ENCODE measurements at places on chromosomes 6 and 20.

GRCh38 chr6:98833307-98834059 is 891 bp upstream of the POU3F2 start:
- peak overlapping the region; percentile 42 for H3K27ac ChIP-seq
- H3K4me3 ChIP-seq = peak overlapping the region; percentile 84
- H3K4me1 ChIP-seq = peaks cover 25% of the 10 kb centered on the region
- H3K27me3 ChIP-seq = peaks cover 81% of the 10 kb centered on the region
- H3K36me3 ChIP-seq = peaks cover 1% of the 10 kb centered on the region
- peak; percentile 44 for DNase-seq

GRCh38 chr6:31907158-31907813 is 5.4 kb upstream of the ZBTB12 start:
- peaks cover 8% of the 10 kb centered on the region for H3K4me1 ChIP-seq
- H3K36me3 ChIP-seq = no peaks in the 10 kb centered on the region
- H3K27ac ChIP-seq = no peak overlapping the region
- H3K27me3 ChIP-seq = peaks cover 25% of the 10 kb centered on the region
- no peak overlapping the region for H3K4me3 ChIP-seq
- no peak for DNase-seq

DNA sequence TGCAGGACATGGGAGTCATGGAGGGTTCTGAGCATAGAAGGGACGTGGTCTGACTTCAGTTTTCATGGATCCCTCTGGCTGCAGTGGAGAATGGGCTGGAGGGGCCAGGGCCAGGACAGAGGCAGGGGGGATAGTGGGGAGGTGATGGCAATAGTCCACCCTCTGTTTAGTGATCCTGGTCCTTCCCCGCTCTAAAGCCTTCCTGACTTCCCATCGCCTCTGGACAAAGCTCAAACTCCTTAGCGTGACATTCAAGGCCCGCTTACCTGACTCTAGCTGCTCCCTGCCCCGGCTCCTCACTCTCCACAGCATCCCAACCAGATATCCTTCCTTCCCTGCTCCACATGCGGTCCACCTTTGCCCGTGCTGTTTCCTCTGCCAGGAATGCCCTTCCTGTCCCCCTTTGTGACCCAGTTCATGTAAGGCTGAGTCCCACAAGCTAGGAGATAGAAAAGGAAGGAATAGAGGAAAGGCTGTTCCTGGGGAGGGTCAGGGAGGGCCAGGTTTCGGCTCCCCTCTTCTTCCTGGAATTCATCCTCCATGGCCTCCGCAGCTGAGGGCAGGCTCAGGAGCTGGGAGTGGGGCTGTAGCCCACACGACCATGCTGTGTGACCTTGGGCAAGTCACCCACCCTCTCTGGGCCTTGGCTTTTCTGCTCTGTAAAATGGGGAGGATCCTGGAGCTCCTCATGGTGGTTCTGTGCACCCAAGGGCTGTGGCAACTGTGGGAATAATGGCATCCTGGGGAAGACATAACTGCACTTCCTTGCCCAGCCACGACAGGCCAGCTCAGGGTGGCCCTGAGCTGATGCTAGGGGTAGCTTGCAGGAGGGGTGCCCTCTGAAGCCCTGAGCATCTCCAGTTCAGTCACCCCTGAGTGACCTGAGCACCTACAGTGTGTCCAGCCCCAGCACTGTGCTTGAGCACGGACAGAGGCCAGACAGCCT is 116.1 kb downstream of the CEBPB start:
- H3K4me3 ChIP-seq = no peak overlapping the region
- DNase-seq = no peak
- peak overlapping the region; percentile 14 for H3K27ac ChIP-seq
- H3K4me1 ChIP-seq = peaks cover 15% of the 10 kb centered on the region
- no peaks in the 10 kb centered on the region for H3K27me3 ChIP-seq

DNA sequence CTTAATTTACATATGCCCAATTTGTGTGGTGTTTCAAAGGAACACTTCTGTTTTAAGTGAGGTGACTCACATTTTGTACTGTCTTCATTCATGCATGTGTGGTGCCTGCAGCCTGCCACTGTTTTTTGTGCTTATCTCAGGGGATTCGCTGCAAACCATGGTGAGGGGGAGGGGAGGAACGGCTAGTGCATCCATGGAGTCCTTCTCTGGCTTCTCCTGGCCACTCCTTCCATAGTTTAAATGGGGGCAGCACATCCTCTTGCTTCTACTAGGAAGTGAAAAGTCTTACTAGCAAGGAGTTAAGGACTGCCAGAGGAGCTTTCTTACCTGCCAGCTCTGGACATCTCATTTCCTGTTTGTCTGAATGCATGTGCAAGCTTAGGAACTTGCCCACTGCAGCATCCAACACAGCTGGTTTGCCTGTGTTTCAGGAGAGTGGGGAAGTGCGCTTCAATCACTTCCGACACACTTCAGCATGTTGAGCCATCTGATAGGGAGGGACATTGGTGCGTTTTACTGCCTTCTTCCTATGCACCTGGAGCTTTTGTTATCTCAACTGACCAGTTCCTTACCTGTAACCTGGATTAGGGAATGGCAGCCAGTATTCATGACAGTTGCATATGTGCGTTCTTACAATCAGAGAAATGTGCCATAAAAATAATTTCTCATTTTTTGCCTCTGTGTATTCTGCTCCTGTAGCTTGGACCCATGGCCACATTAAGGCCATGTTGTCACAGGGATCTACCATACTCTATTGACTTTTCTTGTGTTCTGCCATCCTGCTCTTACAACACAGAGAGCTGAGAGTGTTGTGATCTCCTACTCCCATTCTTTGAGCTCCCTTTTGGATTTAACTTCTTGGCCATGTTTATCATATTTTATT is 211.3 kb downstream of the ARID1B start:
- peak overlapping the region; percentile 22 for H3K27ac ChIP-seq
- H3K27me3 ChIP-seq = no peaks in the 10 kb centered on the region
- H3K4me1 ChIP-seq = peaks cover 20% of the 10 kb centered on the region
- no peak overlapping the region for H3K4me3 ChIP-seq

GRCh38 chr20:3931664-3932063 is 42.5 kb downstream of the PANK2 start:
- peaks cover 15% of the 10 kb centered on the region for H3K36me3 ChIP-seq
- H3K4me3 ChIP-seq = no peak overlapping the region
- no peaks in the 10 kb centered on the region for H3K27me3 ChIP-seq
- peaks cover 23% of the 10 kb centered on the region for H3K4me1 ChIP-seq
- H3K27ac ChIP-seq = no peak overlapping the region
- no peak for DNase-seq

DNA sequence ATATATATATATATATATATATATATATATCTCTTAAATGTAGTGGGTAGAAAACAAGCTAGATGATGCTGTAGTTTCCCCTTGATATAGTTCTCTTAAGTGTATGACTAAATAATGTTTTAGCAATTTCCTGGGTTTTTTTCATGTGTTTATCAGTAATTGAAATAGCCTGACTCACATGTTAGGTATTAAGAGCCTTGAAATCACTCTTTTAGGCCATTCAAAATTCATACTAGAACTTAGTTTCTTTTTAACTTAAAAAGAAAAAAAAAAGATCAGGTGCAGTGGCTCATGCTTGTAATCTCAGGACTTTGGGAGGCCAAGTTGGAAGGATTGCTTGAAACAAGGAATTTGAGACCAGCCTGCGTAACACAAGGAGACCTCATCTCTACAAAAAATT is 44.1 kb downstream of the NKX2-4 start:
- no peaks in the 10 kb centered on the region for H3K4me1 ChIP-seq
- peaks cover 10% of the 10 kb centered on the region for H3K36me3 ChIP-seq
- no peak overlapping the region for H3K27ac ChIP-seq
- DNase-seq = no peak
- no peak overlapping the region for H3K4me3 ChIP-seq
- no peaks in the 10 kb centered on the region for H3K27me3 ChIP-seq

DNA sequence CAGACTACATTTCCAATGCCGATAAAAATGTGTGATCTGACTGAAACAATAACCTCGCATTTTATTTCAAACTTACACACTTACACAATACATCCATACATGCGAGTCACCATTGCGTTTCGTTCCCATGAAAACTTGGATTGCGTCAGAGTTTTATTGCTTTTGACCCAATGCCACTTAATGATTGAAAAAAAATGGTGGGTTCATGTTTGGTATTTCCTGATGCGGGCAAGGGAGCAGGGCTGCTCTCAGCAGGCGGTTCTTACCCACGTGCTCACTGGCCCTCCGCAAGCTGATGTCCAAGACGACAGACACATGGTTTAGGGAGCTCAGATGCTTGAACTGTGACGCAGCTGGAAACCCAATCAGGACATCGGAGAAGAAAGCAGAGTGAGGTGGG is 281.0 kb upstream of the SULF2 start:
- H3K4me3 ChIP-seq = no peak overlapping the region
- H3K36me3 ChIP-seq = no peaks in the 10 kb centered on the region
- H3K27ac ChIP-seq = no peak overlapping the region

DNA sequence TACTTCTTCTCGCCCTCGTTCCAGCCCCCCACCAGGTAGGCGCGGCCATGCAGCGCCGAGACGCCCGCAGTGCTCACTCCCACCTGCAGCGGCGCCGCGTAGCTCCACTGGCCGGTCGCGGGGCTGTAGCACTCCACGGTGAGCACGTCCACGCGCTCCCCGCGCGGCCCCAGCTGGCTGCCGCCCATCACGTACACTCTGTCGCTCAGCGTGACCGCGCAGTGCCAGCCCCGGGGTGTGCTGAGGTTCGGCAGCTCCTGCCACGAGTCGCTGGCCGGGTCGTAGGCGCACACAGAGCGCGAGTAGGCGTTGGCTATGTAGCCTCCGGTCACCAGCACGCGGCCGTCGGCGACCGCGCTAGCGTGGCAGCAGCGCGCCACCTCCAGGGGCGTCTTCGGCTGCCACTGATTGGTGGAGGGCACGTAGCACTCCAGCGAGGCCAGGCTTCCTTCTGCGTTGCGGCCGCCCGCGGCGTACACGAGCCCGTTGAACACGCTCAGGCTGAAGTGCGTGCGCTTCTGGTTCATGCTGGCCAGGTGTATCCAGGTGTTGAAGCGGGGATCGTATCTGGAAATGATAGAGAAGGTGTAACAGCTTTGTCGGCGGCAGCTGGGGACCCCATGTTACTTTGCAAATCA is 13.7 kb downstream of the KLHL31 start:
- peaks cover 7% of the 10 kb centered on the region for H3K27me3 ChIP-seq
- peak; percentile 81 for DNase-seq
- peaks cover 26% of the 10 kb centered on the region for H3K4me1 ChIP-seq
- H3K36me3 ChIP-seq = peaks cover 2% of the 10 kb centered on the region
- peak overlapping the region; percentile 88 for H3K27ac ChIP-seq

GRCh38 chr6:126373344-126373743 is 33.4 kb downstream of the CENPW start:
- no peak overlapping the region for H3K27ac ChIP-seq
- no peak overlapping the region for H3K4me3 ChIP-seq

- peaks cover 4% of the 10 kb centered on the region for H3K27me3 ChIP-seq
- H3K27ac ChIP-seq = no peak overlapping the region
Measured at GRCh38 chr6:44038543-44039065, 88.6 kb downstream of the MRPL14 start.

DNA sequence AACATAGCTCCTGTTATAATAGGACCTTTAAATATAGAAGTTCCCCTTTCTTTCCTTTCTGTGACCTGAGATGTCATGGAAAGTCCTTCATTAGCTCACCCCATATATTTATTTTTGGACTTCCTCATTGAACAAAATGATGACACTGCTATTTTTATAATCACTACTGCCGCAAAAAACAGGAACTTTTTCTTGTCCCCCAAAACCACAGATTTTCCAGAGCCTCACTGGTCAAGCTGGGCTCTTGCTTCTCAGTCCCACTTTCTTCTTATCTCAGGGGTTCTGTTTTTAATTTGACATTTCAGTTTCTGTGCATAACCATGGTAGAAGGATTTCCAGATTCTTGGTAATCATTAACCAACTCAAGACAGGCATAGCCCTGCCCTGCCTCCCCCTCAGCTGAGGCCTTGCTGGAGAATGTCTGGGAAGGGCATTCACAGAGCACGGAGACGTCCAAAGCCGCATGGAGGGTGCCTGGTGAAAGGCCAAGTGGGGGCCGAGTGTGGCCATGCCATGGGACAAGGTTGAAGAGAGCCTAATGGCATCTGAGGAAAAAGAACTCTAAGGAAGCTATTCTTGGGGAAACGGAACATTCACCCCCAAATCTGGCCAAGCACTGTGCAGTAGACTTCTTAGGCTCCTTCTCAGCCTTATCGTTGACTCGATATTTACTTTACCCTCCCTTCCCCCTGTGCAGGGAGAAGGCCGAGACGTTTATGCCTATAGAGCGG is 73.7 kb downstream of the EDN1 start:
- no peaks in the 10 kb centered on the region for H3K36me3 ChIP-seq
- no peak overlapping the region for H3K27ac ChIP-seq
- peaks cover 7% of the 10 kb centered on the region for H3K27me3 ChIP-seq
- H3K4me3 ChIP-seq = no peak overlapping the region
- DNase-seq = no peak

DNA sequence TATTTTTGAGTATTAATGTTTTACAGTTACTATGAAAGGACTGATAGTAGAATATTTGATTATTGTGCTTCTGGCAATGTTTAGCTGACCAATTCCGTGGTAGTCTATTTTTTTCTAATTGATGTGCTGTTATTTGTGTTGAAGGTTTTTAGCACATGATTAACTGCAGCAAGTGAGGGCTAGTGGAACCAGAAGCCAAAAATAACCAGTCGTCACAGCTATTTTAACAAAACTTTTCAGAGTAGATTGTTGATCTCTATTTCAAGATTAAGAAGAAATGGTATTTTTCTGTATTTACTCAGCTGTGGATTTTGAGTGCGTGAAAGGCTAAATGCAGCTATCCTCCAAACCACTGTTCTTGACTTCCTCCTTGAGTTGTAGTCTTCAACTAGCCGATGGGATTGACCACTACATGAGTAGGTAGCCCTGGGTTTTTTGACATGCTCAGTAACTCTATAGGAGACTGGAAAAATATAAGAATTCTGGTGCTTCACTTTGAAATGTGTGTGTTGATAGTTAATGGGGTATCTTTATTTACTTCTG is 258.0 kb downstream of the ZFAND3 start:
- no peak overlapping the region for H3K4me3 ChIP-seq
- DNase-seq = no peak
- H3K27me3 ChIP-seq = no peaks in the 10 kb centered on the region
- H3K4me1 ChIP-seq = no peaks in the 10 kb centered on the region
- H3K36me3 ChIP-seq = peaks cover 15% of the 10 kb centered on the region
- no peak overlapping the region for H3K27ac ChIP-seq

GRCh38 chr20:34375977-34376430 is 12.9 kb downstream of the ITCH start:
- no peak for DNase-seq
- no peaks in the 10 kb centered on the region for H3K27me3 ChIP-seq
- no peak overlapping the region for H3K4me3 ChIP-seq
- H3K27ac ChIP-seq = no peak overlapping the region
